Effector memory CD4-positive, alpha-beta T cell (primary cell): ENCODE measurements at places on chromosomes 16 and 17.

GRCh38 chr16:55530316-55530856 lies 21.5 kb downstream of the LPCAT2 start:
- no peak for DNase-seq

DNA sequence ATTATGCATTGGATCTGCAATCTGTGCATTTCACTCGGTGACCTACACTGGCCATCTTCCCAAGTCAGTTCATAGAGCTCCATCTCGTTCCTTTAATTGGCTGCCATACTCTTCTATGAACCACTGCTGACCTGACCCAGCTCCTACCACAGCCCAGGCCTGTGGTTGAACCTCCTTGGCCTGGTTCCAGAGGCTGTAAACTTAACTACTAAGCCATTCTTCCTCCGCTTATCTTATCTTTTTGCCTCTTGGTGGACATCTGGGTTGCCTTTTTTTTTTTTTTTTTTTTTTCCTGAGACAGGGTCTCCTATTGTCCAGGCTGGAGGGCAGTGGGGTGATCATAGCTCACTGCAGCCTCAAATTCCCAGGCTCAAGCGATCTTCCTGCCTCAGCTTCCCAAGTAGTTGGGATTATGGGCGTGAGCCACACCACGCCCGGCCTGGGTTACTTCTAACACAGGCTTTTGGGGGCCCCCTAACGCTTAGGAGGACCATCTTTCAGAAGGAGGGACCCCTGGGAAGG lies 18.3 kb downstream of the COQ7 start:
- DNase-seq, result no peak

DNA sequence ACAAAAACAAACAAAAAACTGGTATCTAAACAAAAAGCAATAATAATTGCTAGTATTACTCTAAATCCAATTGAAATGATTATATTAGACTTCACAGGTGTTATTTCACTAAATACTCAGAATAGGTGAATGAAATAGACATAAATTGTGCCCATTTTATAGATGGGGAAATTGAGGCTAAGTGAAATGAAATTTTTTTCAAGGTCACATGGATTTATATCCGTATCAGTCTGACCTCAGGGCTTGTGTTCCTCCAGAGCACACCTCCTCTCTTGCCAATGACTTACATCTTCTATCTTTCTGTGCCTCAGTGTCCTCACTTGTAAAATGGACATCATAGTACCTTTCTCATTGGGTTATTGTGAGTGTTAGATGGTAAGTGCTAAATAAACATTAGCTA lies 72.3 kb downstream of the GP2 start:
- DNase-seq, result no peak

DNA sequence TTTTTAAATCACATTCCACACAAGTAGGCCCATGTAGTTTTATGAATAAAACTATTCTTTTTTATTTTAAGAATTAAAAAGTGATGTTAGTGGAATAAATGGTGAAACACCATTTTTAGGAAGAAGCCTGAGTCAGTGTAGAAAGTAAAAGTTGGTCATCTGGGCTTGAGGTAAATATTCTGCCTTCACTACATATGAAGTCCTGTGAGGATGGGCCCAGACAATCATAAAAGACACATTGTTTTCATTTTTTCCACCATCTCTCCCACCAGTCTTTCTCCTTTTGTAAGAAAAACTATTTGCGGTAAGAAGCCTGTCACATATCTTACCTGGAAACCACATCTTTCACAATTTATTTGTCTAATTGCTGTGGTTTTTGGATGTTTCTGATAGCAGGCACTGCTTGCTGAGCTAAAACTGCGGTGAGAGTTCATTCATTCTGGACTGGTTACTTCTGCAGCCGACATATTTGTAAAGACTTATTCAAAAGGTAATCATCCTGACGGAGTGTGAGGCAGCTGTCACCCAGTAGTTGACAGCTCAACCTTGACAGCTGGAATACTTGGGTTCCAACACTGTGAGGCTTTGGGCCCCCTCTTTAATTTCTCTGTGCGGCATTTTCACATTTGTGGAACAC lies 10.6 kb upstream of the RFFL start:
- no peak for DNase-seq

- no peak for DNase-seq
Measured at GRCh38 chr16:55478827-55479429, at the start of gene MMP2. MMP2 (plus strand) TSS chr16:55479198; CDS start chr16:55479480, 282 bp downstream.

DNA sequence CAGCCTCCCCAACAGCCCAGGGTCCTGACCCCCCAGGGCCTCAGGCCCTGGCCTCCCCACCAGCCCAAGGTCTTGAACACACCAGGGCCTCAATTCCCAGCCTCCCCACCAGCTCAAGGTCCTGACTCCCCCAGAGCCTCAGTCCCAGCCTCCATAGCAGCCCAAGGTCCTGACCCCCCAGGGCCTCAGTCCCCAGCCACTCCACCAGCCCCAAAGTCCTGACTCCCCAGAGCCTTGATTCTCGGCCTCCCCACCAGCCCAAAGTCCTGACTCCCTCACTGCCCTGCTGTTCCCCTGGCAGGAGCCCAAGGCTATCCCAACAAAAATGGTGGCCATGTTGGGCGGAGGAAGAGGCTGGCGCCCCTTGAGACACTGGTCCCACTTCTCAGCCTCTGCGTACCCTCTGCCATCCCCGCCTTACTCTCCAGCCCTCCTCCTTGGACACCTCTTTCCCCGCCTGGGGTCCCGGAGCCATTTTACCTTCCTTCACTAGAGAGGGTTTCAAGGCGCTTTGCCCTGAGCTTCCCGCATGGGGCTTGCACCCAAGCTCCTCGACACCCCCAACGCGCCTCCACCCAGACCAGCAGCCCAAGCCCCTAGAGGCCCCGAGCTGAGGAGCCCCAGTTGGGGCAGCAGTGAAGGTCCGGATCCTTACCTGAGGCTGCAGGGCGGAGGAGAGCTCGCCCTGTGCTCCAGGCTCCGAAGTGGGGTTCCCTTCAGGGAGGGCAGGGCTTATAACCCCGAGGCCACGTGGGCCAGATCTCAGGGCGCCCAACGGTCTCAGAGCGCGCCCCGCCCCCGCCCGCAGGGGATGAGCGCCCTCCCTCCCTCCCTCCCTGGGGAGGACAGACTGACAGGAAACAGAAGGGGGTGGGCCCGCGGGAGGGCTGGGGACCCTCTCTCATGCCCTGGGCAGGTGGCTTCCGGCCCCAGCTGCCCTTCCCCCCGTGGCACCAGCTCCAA lies 3.5 kb upstream of the TSPOAP1 start:
- DNase-seq, result peak; percentile 79
